GM19239 (cell line): ENCODE measurements at places on chromosomes 4 and X.

DNA sequence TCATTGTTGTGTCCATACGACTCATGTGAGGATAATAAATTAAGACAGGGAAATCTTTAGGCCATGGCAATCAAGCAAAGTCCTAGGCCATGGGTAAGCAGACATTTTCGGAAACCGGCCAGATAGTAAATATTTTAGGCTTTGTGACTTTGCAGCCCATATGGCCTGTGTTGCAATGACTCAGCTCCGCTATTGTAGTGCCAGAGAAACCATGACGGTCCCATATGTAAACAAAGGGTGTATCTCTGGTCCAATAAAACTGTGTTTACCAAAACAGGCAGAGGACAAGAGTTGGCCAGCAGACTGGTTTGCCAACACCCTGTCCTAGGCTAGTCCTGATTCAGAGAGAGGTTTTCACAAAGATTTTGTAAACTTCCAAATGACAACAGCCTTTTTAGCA, 5.0 kb downstream of the FAM114A1 start:
- no peak for DNase-seq

- DNase-seq, result no peak
Observed at GRCh38 chrX:120749141-120749846, 119.4 kb upstream of the C1GALT1C1 start.

- no peak for DNase-seq
Observed at GRCh38 chr4:153507310-153508073, 41.3 kb downstream of the TMEM131L start.

DNA sequence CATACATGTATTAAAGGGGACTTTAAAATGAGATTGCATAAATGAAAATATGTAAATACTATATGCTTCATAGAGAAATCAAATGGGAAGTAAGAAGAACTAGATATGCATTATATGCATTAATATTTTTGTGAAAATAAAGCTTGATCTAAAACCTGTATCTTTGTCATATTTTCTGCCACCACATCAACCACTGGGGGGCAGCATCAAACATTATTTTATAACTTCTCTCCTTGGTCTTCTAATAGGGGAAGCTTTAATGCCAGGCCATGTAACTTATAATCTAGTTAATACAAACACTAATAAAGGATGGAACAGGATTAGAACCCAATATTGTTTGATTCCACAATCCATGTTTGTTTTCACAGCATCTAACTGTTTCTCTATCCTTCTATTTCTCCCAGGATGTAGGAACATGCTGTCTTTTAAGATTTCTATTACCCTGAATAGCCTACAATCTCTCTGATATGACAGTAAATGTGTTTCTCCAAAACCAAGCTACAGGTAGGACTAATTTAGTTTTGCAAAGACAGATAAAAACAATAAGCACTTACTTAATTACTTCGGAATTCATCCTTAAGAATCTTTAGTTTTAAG, 10.0 kb downstream of the QRFPR start:
- no peak for DNase-seq

- DNase-seq, result no peak
Observed at GRCh38 chr4:110953898-110954297, 331.0 kb upstream of the PITX2 start.

DNA sequence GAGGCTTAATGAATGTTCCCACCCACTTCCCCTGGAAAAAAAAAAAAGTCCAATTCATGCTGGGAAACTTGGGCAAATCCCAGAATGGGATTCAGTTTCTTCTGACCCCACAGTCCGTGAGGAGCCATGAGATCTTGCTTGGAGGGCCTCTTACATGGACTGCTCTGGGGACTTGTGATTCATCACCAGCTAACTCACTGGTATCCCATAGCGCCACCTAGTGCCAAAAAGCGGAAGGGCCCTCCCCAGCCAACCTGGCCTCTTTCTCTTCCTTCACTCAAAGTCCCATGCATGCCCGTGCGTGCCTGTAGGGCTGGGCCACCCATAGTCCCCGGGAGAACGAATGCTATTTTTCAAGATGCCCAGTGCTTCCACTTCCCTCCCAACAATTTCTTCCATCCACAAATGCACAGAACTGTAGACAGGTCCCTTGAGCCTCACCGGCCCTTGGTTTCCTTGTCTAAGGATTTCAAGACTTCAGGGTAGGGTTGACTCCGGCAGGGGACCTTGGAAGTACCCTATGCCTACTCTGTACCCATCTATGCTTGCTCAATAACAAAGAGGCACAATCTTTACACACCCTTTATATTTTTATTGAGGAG, 5.1 kb downstream of the RTL5 start:
- DNase-seq, result peak; percentile 48

DNA sequence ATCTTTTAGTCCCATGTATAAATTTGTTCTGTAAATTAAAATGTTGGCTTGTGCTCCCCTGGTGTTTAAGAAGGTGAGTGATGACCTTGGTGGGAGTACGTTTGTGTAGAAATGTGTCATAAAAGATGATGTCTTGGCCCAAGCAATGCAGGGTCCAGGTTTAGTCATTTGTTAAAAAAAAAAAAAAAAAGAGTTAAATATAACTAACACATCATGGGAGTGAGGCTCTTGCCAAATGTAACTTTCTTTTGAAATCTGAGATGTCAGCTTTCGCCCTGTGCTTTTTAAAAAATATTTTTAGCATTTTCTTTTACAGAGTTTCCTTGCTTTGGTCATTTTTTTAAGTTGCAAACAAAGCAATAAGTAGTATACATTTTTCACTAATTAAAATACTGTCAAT, 135.6 kb downstream of the FBXO8 start:
- no peak for DNase-seq

GRCh38 chr4:4311193-4311592, 21.1 kb downstream of the ZBTB49 start:
- DNase-seq, result no peak

- DNase-seq, result no peak
Observed at GRCh38 chrX:19091596-19091995, 30.7 kb downstream of the ADGRG2 start.

GRCh38 chr4:10096978-10097335, 19.6 kb downstream of the WDR1 start:
- DNase-seq, result no peak

GRCh38 chr4:83252782-83253405, 31.7 kb downstream of the COQ2 start:
- DNase-seq, result no peak

- DNase-seq, result no peak
Observed at GRCh38 chrX:55702671-55703070, 14.9 kb upstream of the RRAGB start.

- no peak for DNase-seq
Observed at GRCh38 chr4:100935090-100935489, 412.2 kb downstream of the PPP3CA start.

GRCh38 chrX:115425359-115425758, 135.6 kb upstream of the PLS3 start:
- no peak for DNase-seq

DNA sequence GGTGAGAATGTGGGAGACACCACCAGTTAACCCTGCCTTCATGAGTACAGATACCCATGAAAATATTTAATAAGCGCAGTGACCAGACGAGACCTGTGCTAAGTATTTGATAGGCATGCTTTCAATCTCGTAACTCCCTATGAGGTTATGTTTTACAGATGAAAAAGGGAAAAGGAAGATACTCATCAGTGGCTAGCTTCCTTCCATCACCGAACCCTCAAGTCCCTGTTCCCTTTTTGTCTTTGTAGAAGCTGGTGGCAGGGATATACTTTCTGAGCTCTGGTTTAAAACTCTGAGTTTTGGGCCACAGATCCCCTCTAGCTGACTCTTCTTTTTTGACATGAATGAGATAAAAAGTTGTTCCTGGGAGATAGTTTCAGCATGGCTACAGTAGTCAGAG, 26.3 kb downstream of the AFF1 start:
- DNase-seq, result no peak

- DNase-seq, result no peak
Observed at GRCh38 chr4:47674144-47674543, 163.7 kb downstream of the CORIN start.

GRCh38 chr4:22780797-22781196, 88.1 kb downstream of the GBA3 start:
- no peak for DNase-seq

- no peak for DNase-seq
Observed at GRCh38 chr4:140724760-140725159, 31.4 kb downstream of the TBC1D9 start.

- no peak for DNase-seq
Observed at GRCh38 chr4:681736-682451, 7.1 kb downstream of the SLC49A3 start.

DNA sequence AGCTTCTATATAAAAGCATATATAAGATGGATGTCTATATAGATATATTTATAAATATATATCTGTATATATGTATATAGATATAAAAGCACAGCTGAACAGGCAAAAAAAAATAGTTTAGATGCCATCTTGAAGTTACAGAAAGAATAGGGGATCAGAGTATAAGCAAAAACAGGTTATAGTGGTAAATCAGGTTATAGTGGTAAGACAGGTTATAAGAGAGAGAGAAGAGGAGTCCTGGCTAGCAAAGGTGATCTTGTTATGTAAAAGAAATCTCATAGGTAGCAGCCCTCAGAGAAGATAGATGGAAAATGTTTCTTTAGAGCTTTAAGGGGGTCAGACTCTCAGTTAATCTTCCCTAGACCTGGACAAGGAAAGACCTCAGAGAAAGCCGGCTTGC, 1263.1 kb downstream of the PCDH7 start:
- no peak for DNase-seq

GRCh38 chrX:68432648-68433047, 647 bp downstream of the OPHN1 start:
- no peak for DNase-seq

DNA sequence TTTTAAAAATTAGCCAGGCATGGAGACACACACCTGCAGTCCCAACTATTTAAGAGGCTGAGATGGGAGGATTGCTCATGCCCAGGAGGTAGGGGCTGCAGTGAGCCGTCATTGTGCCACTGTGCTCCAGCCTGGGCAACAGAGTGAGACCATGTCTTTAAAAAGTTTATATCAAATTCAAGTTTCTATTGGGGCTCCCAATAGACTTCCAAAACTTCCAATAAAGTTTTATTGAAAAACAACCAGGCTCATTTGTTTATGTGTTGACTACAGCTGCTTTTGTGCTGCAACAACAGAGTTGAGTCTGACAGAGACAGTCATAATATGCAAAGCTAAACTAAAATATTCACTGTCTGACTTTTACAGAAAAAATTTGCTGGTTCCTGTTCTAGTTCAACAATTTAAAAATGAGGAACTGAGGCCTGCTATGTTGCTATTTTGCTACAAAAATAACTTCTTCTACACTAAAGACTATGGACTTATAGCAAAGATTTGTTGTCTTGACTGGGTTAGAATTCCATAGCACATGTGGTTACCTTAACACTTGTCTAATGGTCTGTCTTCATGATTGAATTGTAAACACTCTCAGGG, 63.3 kb upstream of the RELL1 start:
- no peak for DNase-seq

DNA sequence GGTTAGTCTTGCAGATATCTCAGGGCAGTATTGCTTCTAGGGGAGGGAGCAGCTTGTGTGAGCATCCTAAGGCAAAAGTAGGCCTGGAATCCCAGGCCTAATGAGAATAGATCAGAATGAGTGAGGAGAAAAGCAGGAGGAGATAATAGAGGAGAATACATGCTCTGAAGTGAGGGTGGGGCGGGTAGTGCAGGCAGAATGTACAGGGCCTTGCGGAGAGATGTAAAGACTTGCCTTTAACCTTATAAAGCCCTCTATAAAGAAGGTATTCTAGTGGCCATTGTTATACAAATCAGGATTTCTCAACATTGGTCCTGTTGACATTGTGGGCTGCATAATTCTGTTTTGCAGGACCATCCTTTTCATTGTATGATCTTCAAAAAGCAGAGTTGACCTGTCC, 855.3 kb downstream of the PCDH7 start:
- no peak for DNase-seq

- DNase-seq, result no peak
Observed at GRCh38 chr4:140047017-140047640, 106.9 kb downstream of the MAML3 start.

- DNase-seq, result no peak
Observed at GRCh38 chr4:105674011-105674410, 34.5 kb downstream of the INTS12 start.

DNA sequence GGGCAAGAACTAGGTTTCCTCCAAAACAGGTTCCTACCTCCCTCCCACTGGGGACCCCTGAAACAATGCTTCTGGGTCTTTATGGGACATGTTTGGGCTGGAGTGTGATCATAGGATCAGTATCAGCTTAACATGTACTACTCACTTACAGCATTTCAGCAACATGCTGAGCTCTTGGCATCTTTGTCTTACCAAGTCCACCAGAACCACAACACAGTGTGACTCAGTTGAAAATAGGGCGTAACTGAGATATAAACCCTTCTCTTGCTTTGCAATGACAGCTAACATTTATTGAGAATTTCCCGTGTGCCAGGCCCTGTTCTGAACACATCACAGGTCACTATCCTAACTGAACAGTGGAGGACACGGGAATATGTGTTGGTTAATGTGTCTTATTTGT, 218.5 kb upstream of the LNX1 start:
- no peak for DNase-seq

GRCh38 chrX:40470830-40471429, 109.8 kb upstream of the ATP6AP2 start:
- DNase-seq, result no peak
